ENCODE measurements at places on chromosomes 2 and 18. TPM values are rescaled to one million over a fixed set of nuclear protein-coding genes. Genes with fewer than 3 reads are reported as not detected.

DNA sequence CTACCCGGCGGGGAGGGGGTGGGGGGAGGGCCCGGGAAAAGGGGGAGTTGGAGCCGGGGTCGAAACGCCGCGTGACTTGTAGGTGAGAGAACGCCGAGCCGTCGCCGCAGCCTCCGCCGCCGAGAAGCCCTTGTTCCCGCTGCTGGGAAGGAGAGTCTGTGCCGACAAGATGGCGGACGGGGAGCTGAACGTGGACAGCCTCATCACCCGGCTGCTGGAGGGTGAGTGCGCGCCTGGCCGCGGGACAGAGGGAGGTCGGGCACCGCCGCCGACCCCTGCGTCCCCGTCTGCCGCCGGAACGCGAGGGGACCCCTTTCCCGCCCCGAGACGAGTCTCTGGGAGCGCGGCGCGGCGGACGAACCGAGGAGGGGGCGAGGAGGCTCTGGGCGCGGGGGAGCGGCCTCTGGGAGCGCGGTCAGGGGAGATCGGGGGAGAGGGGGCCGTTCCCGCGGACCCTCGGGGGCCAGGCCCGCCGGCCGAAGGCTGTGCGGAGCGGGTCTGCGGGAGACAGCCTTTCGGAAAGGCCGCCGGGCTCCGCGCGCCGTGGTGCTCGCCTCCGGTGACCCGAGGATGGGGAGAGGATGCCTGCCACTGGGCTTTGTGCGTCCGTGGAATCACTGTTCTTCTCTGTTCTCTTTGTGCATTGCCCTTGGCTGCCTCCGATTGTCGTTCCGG is 463 bp downstream of the PPP1CB start:
- peak overlapping the region; percentile 92 for H3K4me3 ChIP-seq
- peaks cover 51% of the 10 kb centered on the region for H3K4me1 ChIP-seq
- H3K27me3 ChIP-seq: no peaks in the 10 kb centered on the region
- DNase-seq: peak; percentile 47
- H3K27ac ChIP-seq: peak overlapping the region; percentile 99
- no peaks in the 10 kb centered on the region for H3K36me3 ChIP-seq

- DNase-seq: no peak
- H3K4me1 ChIP-seq: no peaks in the 10 kb centered on the region
- H3K4me3 ChIP-seq: no peak overlapping the region
- no peaks in the 10 kb centered on the region for H3K27me3 ChIP-seq
Measured at GRCh38 chr2:71798266-71799012, 345.1 kb downstream of the DYSF start.

- H3K27me3 ChIP-seq: no peaks in the 10 kb centered on the region
- no peak for DNase-seq
- H3K27ac ChIP-seq: no peak overlapping the region
- no peaks in the 10 kb centered on the region for H3K36me3 ChIP-seq
Measured at GRCh38 chr18:25701821-25702220, 349.9 kb upstream of the ZNF521 start.

CCDC74B gene
- polyA plus RNA-seq: not detected

RAB6C gene
- polyA plus RNA-seq: 0.09 TPM

Measured in naive thymus-derived CD4-positive, alpha-beta T cell (primary cell).